ENCODE measurements at places on chromosomes 12 and 14.

GRCh38 chr14:98808494-98809407, 463.2 kb downstream of the BCL11B start:
- no peak for DNase-seq

DNA sequence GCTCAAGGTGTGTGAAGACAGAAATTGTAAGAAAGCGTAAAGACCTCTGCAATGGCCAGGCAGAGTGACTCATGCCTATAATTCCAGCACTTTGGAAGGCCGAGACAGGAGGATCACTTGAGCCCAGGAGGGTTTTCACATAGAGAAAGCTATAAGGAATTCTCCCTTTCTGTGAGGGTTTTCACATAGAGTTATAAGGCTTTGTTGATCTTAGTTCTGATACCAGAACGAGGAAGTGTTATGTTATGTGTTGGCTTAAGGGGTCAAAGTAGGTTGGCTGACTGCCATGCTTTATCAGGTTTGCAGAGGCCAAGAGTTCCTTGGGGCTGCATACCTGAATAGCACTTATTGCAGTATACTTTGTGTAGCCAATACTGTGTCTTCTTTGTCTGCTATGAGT, 139.1 kb downstream of the ERC1 start:
- DNase-seq, result peak; percentile 75

GRCh38 chr12:110776410-110776809, 33.7 kb upstream of the PPP1CC start:
- DNase-seq, result no peak

GRCh38 chr12:105555556-105556295, 225.2 kb downstream of the C12orf75 start:
- DNase-seq, result no peak

GRCh38 chr12:2372178-2372577, 319.4 kb downstream of the CACNA1C start:
- no peak for DNase-seq

DNA sequence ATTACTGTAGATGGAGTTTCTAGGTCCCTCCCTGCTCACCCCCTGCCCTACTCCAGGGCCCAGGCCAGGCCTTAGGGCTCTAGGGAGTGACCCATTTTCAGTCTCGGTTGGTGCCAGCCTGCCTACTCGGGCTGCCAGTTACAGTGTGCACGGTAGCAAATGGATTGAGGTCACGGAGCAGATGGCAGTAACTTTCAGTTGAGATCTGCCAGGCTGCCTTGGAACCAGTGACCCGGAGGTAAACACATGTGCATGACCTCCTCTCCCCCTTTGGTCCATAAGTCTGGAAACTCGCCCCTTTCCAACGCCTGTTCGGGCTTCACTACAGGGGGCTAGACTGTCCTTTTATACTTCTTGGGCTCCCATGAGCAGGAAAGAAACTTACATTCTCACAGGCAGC, 139.7 kb upstream of the TBX3 start:
- DNase-seq, result no peak

- no peak for DNase-seq
These were observed 6.0 kb upstream of the LGALS3 start for GRCh38 chr14:55123101-55123500.

- no peak for DNase-seq
These were observed 16.3 kb upstream of the GALNT9 start for GRCh38 chr12:132345561-132346200.

DNA sequence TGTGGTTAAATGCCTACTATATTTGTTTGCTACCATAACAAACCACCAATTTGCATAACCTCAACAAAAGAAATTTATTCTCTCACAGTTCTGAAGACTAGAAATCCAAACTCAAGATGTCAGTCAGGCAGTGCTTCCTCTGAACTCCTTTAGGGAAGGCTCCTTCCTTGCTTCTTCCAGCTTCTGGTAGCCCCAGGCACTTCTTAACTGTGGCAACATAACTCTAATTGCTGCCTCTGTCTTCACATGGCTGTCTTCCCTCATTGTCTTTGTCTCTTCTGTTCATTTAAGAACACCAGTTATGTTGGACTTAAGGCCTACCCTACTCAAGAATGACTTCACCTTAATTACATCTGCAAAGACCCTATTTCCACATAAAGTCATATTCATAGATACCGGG, 206.9 kb downstream of the SYT1 start:
- DNase-seq, result no peak

DNA sequence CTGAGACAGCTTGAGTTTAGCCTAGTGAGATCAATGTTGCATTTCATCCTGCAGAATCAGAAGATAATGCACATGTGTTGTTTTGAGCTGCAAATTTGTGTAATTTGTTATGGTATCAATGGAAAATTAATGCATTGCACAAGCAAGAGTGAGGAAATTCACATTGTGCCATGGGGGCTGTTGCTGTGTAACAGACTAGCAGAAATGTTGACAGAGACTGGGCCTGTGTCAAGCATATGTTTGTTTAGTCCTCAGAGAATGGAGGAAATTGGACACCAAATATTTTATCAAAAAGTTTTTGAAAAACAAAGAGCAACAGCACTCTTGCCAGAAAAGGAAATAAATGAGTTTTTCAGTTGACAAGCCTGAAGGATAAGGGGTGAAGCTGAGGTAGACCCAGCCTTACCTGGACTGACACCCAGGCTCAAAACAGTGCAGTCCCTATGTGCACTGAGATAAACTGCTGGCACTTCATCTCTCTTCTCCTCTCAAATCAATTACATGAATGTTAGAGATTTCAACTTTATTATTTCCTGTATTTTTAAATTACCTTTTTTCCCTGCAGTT, 1150.0 kb downstream of the FSCB start:
- DNase-seq, result no peak

DNA sequence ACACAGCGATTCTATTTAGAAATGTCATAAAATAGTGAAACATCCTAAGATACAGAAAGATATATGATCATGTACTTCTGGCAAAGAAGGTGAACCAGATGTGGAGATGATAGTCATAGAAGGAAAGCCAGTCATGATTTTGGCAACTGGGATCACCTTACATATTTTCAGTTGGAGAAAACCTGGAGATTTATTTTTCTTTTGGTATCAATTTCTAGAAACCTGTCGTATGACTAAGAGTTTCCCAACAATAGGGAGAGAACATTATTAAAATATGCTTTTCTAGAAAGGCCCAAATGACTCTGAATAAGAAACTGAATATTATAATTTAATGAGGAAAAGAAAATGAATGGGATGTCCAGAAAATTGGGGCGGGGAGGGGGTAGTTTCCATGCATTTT, 396.4 kb downstream of the ZFP36L1 start:
- DNase-seq, result no peak

GRCh38 chr14:42113358-42114069, 506.8 kb downstream of the LRFN5 start:
- no peak for DNase-seq

DNA sequence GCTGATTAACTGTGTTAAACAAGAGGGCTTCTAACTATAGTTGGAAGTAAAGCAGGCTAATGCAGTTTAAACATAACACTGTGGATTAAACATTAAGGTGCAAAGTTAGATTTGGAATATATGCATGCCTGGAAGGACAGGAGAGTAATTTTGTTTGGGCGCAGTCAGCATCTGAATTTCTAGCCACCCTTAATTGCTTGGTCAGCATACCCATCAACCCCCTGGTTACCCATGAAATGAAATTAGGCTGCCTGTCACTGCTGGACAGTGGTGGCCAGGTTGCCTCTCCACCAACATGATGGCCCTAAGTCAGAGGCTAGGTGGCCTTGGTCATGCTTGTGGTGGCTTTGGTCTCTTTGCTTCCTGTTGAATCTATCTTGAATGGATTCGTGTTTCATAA, 30.0 kb upstream of the PTPRB start:
- no peak for DNase-seq

GRCh38 chr12:24838531-24838950, 110.4 kb downstream of the BCAT1 start:
- DNase-seq, result peak; percentile 81

DNA sequence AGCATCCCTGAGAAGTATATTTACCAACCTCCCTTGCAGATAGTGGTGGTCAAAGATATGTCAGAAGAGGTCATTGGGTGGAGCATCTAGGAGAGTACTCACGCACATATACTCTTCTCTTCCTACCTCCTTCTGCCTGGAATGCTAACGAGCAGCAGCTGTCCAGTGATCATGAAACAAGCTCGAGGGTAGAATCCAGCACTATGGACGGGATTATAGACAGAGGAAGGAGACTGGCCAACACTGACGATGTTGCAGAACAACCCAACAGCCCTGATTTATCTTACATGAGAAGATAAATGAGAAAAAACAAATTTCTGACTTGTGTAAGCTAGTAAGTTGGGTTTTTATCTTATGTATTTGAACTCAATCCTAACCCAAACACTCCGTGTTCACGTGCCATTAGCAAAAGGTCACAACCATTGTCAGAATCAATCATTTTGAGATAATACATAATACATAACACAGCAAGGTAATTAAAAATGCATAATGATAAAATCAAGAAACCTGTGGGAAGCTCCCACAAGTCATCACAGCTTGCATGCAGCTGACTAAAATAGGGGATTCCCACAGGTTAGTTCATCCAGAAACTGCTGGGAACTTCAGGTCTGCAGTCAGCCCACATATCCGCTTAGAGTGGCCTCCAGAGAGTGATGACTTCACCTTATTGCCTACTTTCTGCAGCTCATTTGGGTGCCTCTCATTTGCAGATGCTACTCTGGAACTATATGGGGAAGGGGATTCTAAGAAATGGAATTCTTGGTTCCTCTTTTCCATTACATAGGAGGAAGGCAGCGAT, 36.3 kb upstream of the STK38L start:
- no peak for DNase-seq

GRCh38 chr14:85441909-85442643, 87.9 kb upstream of the FLRT2 start:
- no peak for DNase-seq

- no peak for DNase-seq
These were observed 17.2 kb upstream of the ARF6 start for GRCh38 chr14:49875640-49876198.

DNA sequence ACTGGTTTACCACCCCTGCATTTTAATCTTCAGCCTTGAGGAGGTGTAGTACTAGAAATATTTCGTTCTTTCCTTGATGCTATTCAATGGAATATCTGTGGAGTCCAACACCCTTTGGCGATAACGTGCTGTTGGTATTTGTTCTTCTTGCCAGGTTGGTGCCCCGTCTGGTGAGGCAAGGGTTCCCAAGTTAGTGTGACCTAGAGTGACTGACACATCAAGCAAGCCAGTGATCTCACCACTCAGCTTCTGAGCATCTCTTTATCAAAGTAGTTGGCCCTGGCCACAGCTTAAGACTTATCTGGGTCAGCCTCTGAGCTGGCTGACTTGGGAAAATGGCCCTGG, 60.2 kb downstream of the PLXNC1 start:
- DNase-seq, result no peak

GRCh38 chr12:81797100-81797499, 38.0 kb upstream of the PPFIA2 start:
- DNase-seq, result peak; percentile 52

DNA sequence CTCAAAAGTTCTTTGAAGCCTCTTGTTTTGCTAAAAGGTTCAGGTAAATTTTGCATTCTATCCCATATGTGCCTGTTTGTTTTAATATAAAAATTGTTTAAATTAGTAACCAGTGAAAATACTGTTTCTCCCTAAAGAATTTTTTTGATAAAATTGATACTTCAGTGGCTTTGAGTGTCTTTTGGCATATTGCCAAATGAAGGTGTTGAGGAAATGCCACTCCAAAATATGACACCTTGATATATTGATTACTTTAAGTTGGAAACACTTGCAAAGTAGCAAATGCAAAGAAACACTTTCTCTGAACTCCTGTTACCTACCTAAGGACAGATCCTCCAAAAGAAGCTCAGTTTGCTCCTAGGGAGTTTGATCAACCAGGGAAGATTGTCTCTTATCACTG, 8.4 kb downstream of the STYX start:
- no peak for DNase-seq

- no peak for DNase-seq
These were observed 183.6 kb downstream of the ERC1 start for GRCh38 chr12:1174659-1175058.

- DNase-seq, result no peak
These were observed 24.1 kb upstream of the SLC6A13 start for GRCh38 chr12:286531-287300.

GRCh38 chr14:80564051-80564450, 352.7 kb upstream of the DIO2 start:
- no peak for DNase-seq

DNA sequence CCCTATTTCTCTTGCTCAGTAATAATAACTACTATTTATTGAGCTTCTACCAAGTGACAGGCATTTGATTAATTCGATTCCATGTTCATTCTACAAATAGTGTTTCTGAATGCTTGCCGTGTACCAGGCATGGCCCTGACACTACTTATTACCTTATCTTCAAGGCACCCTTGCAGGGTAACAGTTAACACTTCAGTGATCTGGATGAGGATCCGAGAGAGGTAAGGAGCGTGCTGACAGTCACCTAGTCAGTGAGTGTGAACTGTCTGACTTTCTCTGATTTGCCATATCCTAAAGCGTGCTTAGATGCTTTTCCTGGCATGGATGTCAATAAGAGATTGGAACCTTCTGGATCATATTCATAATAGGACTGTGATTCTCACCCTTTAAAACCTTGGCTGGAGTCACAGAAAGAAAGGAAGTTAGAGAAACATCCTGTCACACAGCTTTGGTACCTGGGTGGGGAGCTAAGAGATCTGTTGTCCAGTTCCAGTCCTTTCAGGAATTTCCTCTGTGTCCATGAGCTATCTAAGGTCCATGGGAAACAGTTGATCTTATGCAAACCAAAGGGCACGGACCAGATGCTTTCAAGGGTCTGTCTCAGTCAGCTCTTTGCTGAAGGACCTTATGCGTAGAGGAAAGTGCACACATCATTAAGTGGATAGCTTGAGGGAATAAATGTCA, 54.8 kb downstream of the PPFIBP1 start:
- DNase-seq, result no peak

- DNase-seq, result peak; percentile 52
These were observed 40.2 kb downstream of the SH2B3 start for GRCh38 chr12:111445726-111446581.

DNA sequence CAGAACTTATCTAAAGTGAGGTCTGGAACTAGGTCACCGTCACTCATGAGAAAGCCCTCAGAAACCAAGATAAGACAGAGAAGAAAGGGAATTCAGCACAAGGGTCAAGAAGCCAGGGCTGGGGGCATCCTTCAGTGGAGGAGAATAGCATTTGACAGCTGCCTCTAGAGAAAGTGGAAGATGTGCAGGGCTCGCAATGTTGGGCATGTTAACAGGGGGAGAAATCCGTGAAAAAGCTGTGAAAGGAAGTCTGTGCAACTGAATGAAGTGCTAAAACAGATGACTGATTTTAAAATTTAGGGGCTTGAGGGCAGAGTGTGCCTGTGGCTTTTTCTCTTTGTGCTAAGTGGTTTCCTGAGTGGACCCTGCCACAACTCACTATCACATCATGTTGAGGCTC, 97.7 kb upstream of the IFNG-AS1 start:
- no peak for DNase-seq
